Esophagus squamous epithelium (tissue), 5 donors: ENCODE measurements at places on chromosomes 7 and 10.

DNA sequence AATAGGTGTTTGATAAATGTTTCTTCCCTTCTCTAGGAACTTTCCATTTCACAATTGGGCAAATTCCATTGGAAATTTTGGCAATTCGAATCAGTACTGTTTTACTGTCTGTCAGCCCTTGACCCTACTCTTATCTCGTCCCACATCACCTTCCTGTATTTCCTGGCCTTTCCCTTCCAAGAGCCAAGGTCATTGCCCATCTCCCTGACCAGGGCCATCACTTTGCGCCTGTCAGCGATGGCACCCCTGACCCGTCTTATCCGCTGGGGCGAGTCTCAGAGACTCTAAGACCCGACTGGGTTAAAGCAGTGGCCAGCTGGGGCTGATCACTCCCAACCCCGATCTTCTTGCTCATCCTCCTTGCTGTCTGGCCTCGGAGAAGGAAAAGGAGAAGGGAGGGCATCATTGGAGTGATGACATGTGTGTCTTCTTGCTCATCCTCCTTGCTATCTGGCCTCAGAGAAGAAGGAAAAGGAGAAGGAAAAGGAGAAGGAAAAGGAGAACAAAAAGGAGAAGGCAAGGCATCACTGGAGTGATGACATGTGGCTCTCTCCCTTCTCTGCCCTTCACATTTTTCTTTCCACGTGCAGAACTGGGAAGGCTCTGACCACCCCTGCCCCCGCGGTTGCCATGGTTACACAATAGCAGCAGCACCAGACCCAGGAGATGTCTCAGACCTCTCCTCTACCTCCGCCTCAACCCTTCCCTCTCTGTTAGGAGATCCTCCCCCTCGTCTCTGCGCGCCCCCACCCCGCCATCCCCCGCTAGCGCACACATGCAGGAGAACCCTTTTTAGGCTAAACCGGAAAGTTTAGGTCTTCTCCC lies 2.0 kb downstream of the SEMA3D start:
- DNase-seq = no peak

GRCh38 chr10:133421336-133422222 lies 2.8 kb downstream of the SPRN start:
- DNase-seq = no peak

GRCh38 chr10:62744136-62744535 lies 60.4 kb upstream of the ADO start:
- no peak for DNase-seq

DNA sequence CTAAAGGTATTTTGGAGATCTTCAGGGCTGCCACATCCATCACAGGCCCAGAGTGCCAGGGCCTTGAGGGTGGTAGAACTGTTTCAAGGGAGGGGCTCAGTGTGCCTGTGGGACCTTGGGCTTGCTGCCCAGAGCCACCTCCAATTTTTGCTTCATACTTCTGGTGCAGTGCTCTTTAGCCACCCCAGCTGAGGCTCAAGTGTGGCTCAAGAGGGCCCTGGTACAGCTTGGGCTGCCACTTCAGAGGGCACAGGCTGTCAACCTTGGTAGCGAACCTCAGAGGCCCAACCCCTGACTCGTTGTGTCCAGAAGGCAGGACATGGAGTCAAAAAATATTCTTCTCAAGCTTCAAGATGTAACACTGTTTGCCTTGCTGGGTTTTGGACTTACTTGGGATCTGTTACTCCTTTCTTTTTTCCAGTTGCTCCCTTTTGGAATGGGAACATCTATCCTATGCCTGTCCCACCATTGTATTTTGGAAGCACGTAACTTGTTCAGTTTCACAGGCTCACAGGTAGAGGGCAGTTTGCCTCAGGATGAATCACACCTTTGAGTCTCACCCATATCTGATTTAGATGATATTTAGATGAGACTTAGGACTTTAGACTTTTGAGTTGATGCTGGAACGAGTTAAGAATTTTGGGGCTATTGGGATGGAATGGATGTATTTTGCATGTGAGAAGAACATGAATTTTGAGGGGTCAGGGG lies 224.8 kb downstream of the RPS24 start:
- no peak for DNase-seq

DNA sequence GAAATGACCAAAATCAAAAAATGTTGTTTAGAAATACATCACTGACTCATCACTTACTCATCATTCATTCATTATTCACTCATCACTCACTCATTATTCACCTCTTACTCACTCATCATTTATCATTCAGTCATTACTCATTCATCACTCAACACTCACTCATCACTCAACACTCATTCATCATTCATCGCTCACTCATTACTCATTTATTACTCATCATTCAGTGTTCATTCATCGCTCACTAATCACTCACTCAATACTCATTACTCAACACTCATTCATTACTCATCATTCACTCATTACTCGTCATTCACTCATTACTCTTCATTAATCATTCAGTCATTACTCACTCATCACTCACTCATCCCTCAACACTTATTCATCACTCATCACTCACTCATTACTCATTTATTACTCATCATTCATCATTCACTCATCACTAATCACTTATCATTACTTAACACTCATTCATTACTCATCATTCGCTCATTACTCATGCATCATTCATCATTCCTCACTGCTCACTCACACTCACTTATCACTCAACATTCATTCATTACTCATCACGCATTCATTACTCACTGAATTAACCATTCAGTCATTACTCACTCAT lies 238.5 kb downstream of the ADARB2 start:
- DNase-seq = no peak

DNA sequence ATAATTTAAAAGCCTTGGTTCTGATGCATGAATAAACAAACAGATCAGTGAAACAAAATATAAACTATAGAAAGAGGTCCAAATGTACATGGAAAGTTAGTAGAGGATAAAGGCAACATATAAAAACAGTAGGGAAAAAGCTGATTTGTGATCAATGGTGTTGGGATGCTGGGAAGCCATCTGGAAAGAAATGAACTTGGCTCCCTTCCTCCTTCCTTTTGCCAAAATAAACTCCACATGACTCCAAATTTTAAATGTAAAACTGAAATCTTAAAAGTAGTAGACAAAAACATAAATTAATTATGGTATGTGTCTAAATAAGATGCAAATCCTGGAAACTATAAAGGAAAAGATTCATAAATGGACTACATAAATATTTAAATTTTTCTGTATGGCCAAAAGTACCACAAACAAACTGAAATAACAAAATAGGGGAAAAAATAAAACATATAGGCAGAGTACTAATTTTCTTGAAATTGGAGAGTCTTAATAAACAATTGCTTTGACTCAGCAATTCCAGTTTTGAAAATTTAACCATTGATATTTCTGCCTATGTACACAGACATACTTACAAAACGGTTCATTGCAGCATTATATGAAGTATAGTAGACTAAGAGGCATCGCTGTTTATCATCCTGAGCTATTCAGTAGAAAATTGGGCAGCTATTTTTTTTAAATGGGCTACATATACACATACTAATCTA lies 77.0 kb upstream of the TRIM24 start:
- no peak for DNase-seq

GRCh38 chr7:87110778-87111177 lies 41.5 kb upstream of the DMTF1 start:
- no peak for DNase-seq

- DNase-seq = no peak
These were observed 3.9 kb upstream of the GPER1 start for GRCh38 chr7:1083729-1084657.

GRCh38 chr7:130397051-130397757 lies 16.9 kb downstream of the CPA1 start:
- no peak for DNase-seq

DNA sequence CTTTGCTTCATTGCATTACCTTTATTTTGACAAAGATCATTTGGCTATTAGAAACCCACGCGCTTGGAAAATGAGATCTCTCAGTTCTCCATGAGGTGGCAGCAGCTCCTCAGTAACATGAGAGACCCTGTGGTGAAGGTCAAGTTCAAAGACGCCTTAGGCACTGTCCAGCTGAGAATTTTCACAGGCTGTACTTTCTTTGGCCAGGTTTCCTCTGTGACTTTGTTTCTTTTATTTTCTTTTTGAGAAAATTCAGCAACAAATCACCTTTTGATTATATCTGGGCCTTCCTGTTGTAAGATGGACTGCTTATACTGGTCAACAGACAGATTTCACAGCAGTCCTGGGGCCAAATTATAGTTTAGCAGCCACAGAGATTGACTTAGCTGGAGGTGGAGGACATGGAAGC lies 54.5 kb downstream of the RAB18 start:
- DNase-seq = no peak

DNA sequence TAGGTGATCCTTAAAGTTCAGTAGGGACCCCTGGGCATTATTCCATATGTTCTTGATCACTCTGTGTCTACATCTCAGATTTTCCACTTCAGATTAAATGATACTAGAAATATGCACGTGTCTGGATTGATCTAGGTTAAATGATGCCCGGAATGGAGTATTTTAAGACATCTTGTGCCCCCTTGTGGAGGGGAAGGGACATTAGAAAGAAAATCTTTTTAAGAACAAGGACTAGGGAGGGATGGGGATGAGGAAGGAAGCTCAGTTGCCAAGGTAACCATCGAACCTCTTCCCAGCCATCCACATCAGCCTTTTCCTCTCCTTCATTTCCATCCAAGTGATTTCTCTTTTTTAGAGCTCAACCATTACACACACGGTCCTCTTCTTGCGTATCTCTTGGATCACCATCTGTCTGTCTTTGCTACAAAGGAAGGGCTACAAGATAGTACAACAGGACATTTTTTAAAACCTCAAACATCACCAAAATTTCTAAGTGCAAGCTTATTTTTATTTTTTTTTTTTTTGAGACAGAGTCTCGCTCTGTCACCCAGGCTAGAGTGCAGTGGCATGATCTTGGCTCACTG lies 40.5 kb downstream of the PRSS2 start:
- no peak for DNase-seq

GRCh38 chr7:2182461-2182860 lies 50.3 kb downstream of the MAD1L1 start:
- no peak for DNase-seq

DNA sequence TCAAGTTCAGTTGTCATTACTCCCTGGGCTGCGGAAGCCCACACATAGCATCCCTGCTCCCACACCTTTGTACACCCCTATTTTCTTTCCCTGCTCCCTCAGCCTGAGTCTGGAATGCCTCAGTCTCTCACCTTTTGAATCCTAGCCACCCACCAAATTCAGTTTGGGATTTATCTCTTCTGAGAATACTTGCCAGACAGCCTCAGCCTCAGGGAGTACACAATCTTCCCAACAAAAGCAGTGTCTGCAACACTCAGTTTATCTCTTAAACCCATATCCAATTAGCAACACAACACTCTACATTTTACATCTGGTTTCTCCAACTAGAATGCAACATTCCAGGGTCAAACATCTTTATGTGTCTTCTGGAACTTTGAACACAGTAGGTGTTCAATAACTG lies 190.2 kb downstream of the GPAM start:
- no peak for DNase-seq

- DNase-seq = no peak
These were observed 145.1 kb downstream of the KCNMA1 start for GRCh38 chr10:77492368-77492994.

DNA sequence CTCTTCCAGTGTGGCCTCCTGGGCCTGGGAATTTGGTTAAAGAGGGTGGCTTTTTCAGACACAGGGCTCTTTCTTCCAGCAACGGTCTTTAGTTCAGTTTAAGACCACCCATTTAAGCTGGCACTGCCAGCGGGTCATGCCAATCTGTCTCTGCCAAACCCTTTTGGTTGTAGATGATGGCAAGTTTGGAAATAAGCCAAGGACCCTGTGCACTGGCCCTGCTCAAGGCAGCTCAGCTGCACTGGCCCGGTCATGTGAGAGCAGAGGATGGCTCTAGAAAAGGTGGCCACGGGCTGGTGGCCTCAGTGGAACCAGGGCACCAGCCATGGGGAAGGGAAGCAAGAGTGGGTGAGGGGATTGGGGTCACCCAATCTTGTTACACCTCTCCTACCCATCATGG lies 294.1 kb downstream of the GLRX3 start:
- DNase-seq = no peak

- DNase-seq = no peak
These were observed 25.6 kb upstream of the CRTAC1 start for GRCh38 chr10:98055841-98056516.

GRCh38 chr7:155469311-155470185 lies 11.6 kb downstream of the EN2 start:
- no peak for DNase-seq

DNA sequence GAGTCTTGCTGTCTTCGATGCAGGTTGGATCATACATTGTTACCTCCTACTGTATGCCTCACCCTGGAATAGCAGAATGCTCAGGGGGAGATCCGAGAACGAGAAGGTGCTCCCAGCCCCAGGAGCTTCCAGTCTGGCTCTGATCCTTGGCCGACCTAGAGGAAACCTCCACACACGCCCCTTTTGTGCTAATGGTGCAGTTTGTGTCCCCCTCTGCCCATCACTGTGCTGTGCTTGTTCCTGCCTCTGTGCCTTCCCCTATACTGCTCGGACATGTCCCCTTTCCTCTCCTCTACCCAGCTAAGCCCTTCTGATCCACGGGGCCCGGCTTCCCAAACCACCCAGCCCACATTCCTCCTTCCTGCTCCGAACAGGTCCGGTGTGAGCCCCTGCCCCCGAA lies 32.5 kb downstream of the ZNF775 start:
- DNase-seq = no peak

DNA sequence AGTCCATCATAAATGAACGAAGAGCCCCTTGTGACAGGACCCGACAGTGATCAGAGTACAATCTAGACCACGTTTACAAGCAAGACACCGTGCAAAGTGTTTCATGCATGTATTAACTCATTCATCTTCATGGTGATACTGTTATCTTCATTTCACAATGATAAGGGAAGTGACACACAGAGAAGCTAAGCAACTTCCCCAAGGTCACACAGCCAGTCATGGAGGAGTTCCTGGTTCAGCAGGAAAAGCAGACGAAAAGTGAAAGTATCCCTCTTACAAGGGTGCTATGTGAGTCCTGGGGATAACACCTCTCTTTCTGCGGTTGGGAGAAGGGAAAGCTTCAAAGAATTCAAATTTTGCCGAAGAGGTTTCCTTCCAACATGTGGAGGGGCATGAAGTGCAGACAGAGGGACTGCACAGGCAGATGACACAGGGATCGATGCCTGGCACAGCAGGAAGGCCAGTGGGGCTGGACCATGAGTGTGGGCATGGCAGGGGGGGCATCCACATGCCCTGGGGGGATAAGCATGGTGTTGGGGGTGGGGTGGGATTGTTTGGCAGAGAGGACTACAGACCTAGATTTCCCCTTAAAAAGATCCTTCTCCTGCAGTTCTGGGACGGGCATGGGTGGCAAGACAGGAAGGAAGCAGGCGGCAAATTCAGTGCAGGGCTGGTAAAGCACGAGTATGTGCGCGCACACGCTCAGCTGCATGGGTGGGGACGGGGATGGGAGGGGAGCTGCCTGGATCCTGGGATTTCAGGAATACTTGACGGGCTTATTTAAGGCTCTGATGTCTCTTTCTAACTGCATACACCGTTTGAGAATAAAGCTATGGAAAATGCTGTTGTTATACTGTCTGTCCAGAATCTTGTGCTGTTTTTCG lies 33.5 kb upstream of the DDC start:
- DNase-seq = no peak

GRCh38 chr10:128573986-128574385 lies 447.8 kb upstream of the MKI67 start:
- DNase-seq = no peak

- DNase-seq = no peak
These were observed 24.5 kb upstream of the ABLIM1 start for GRCh38 chr10:114682532-114682931.
